Astrocyte of the spinal cord (primary cell): ENCODE measurements at places on chromosomes 7 and 10.
A peak's percentile ranks its signal among the peaks of the same experiment; 100 is the strongest.

- DNase-seq, result no peak
These were observed 4.7 kb upstream of the ABLIM1 start for GRCh38 chr10:114662646-114663217.

- no peak for DNase-seq
These were observed 292.4 kb upstream of the NFE2L3 start for GRCh38 chr7:25859412-25860274.

DNA sequence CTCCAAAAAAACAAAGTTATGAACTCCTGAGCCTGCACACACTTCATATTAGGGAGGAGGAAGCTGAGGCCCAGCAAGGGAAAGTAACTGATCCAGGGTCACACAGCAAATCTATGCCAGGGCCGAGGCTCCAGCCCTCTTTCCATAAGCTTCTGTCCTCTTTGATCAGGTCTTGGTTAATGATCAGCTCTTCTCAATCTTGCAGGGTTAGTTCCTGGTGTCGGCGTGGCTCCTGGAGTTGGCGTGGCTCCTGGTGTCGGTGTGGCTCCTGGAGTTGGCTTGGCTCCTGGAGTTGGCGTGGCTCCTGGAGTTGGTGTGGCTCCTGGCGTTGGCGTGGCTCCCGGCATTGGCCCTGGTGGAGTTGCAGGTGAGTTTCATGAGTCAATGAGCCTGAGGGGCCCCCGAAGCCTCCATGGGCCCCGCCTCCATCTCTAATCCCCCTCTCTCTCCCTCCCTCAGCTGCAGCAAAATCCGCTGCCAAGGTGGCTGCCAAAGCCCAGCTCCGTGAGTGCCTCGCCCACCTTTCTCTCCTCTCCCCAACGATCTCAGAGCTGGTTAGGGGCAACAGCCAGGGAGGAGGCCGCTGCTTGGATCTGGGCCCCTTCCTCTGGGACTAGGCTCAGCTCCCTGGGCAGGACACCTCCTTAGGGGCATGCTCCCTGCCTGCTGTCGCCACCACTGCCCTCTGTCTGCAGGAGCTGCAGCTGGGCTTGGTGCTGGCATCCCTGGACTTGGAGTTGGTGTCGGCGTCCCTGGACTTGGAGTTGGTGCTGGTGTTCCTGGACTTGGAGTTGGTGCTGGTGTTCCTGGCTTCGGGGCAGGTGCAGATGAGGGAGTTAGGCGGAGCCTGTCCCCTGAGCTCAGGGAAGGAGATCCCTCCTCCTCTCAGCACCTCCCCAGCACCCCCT lies 23.7 kb upstream of the LIMK1 start:
- no peak for DNase-seq

DNA sequence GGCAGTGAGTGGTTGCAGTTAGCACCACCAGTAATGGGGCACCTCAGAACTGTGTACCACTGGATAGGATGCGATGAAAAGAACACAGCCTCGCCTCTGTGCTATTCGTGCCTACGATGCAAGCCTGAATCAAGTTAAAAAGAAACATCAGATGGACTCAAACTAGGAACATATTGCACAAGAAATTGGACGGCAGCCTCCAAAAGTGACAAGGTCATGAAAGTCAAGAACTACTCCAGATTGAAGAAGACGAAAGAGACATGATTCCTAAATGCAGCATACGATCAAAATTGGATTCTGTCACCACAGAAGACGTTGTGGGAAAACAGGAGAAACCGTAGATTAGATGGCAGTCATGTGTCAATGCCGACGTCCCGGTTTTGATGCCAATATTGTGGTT lies 648.1 kb upstream of the FOXK1 start:
- DNase-seq, result no peak

DNA sequence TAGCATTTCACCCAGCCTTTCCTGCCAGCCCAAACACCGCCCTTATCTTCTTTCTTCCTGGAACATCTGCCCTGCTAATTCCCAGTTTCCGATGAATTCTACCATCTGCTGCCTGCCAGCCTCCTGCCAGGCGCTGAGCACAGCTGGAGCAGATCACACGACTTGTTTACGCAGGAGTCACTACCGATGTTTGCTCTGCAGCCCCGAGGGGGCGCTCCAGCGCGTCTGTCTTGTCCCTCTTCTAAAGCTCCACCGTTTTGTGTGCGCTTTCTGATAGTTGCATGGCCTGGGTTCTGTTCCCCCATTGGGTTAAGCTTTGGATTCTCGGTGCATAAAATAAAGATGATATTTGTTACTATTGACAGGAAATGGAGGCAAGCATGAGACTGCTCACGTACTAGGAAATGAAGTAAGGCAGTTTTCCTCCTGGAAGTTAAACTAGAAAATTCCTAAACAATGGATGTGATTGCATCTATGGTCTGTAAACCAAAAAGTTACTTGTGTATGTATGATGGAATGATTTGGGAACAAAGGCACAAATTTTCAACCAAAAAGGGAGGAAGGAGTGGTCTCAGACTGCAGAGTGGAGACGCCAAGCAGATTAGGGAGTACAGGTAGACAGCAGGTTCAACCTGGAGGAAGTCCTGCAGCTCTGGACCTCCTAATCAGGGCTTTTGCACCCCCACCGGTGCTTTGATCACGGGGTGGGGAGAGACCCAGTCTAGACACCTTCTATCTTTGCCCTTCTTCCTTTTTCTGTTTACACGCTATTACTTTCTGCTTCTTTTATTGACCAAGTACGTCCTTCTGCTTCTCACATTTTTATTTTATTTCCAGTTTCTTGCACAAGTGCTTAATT lies 2.2 kb upstream of the RBM17 start:
- DNase-seq, result peak; percentile 82

DNA sequence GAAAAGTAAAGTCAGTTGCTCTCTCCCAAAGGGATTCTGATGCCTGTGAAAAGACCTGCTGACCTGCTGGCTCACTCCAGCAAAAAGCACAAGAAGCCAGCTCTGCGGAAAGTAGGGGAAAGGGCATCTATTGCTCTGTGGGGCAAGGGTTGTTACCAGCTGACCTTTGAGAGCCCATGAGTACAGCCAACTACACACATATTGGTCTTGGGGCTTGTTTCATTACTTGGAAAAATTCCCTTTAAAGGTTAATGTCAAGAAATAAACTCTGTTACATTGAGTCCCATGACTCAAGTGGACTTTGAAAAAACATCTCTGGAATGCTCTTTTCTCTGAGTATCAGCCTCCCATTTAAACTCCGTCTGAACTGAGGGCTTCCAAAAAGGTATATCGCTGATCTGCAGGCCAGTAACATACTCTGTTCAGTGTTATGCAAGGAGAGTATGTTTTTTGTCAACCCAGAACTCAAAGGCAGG lies 53.2 kb downstream of the PANK1 start:
- DNase-seq, result peak; percentile 28

DNA sequence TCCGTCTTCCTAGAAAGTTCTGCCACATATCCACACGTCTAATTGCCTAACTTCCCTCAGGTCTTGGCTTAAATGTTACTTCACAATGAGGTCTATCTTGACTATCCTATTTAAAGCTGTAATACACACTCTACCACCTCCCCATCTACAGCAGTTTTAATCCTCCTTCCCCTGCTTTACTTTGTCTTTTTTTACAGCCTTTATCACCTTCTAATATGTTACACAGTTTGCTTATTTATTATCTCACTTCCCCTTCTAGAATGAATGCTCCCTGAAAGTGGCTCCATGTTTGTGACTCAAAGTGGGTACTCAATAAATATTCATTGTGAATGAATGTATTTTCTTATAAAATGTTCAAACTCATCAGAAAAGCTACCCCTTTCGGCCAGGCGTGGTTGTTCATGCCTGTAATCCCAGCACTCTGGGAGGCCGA lies 13.6 kb upstream of the MICU1 start:
- no peak for DNase-seq

DNA sequence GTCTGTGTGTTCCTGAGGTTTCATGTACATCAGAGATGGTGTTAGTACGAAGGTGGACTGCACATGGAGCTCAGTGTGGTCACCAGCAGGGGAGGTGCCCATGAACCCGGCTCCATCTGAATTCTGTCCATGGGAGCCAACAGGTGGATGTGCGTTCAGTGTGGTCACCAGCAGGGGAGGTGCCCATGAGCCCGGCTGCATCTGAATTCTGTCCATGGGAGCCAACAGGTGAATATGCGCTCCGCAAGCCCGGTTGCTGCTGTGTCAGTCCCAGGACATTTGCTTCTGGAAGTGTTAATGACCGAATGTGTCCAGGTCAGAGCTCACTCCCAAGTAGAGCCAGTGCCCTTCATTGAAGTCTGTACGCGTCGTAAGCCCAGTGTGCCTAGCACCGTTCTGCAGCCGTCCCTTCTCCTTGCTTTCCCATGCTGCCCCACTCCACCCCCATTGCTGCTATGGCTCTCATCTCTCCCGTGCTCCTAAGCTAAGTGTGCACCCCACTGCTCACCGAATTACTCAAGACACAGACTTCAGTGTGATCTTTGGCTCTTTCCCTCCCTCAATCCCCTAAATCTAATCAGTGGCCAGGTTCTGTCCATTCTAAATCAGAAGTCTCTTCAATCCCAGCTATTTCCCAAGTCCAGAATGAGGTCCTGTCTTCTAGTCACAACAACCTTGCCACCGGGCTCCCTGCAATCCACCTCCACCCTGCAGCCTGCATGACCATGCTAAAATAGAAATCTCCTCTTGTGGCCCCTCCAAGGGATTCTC lies 352.4 kb downstream of the TCERG1L start:
- DNase-seq, result no peak

DNA sequence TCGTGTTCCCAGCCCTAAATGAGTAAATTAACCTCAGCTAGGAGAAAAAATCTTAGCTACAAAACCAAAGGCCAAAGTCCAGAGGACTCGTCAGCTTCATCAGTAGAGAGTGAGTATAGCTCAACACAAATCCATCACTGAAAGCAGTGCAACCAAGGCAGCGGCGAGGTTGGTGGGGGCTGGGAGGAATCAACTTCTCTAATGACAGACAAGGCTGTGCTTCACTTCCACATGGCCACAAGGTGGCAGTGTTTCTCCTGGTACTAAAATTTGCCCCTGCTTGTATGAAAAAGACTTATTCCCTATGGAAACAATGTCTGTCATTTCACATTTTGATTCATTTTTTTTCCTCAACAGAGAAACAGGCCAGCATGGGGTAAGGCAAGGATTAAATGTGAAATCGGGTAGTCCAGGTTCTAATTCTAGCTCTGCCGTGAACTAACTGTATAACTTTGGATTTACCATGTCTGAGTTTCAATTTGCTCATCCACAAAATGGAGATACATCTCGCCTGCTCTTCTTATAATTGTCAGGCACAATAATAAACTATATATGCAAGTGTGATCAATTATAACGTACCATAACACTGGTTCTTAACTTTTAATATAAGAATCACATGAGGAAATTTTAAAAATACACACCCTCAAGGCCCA lies 39.3 kb downstream of the FAS start:
- DNase-seq, result peak; percentile 81

- DNase-seq, result no peak
These were observed 49.2 kb downstream of the GALNT11 start for GRCh38 chr7:152074673-152075072.

- DNase-seq, result no peak
These were observed 22.1 kb upstream of the PPP1R17 start for GRCh38 chr7:31664890-31665289.

GRCh38 chr10:129956876-129957673 lies 7.0 kb downstream of the EBF3 start:
- no peak for DNase-seq

- no peak for DNase-seq
These were observed 407.5 kb upstream of the CELF2 start for GRCh38 chr10:10610171-10610570.

- no peak for DNase-seq
These were observed 81.3 kb upstream of the ARHGAP21 start for GRCh38 chr10:24804956-24805355.

DNA sequence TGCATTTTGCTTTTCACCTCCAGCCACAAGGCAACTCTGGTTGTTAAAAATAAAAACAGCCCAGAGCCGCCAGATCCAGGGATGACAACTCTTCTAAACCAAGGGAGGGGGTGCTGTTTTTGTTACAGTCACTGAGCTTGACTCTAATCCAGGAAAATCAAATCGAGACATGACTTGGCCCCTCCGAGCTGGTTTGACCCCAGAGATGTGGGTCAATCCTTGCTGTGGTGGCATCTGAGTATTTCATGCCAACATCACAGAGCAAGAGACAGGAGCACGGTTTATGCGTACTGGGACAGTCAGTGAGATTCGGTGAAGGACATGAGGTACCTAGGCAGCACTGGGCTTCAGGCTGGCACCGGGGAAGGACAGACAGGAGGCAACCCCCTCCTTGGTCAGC lies 88.8 kb upstream of the ZMIZ1 start:
- no peak for DNase-seq

GRCh38 chr10:53115660-53116059 lies 343.1 kb upstream of the MBL2 start:
- DNase-seq, result no peak
